Activated naive CD4-positive, alpha-beta T cell (primary cell): ENCODE measurements at places on chromosomes 2 and 18.

DNA sequence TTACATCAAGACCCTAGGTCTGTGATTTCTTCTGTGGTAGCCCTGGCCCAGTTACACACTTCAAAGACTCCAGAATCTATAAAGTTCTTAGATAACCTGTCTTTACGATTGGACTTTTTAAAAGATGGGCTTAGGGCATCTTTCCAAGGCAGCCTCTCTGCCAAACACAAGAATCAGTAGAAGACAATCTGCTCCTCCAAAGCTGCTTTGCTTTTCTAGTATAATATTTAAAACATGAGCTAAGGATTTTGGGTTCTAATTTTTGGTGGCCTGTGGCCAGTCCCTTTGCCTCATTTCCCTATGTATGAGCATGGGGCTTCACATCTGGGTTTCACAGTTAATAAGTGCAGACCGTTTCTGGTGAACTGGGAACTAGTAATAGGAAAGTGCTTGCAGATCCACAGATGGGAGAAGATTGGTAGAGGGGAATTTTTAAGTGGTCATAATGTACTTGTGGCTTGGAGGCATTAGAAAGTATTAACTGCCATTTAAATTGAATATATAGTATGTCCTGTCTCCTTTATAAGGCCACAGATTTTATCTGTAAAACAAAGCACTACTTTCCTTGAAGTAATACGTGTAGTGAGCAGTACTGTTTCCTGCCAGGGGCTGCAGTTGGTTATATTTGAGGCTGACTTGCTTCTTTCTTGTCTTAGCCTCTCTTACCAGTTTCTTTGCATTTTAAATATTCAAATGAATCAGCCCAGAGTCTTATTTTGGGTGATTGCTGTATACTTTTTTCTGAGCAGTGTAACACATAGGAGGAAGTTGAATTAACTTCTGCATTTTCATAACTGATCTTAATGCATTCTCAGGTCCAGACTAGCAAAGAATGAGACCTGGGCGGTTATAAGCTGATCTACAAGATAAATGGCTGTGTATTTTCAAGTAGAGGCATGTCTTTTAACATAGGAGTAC is 1.5 kb downstream of the ARPC2 start:
- no peak for DNase-seq

GRCh38 chr2:61356261-61356957 is 114.5 kb downstream of the USP34 start:
- no peak for DNase-seq

GRCh38 chr2:190283783-190284182 is 35.8 kb downstream of the HIBCH start:
- DNase-seq, result no peak

DNA sequence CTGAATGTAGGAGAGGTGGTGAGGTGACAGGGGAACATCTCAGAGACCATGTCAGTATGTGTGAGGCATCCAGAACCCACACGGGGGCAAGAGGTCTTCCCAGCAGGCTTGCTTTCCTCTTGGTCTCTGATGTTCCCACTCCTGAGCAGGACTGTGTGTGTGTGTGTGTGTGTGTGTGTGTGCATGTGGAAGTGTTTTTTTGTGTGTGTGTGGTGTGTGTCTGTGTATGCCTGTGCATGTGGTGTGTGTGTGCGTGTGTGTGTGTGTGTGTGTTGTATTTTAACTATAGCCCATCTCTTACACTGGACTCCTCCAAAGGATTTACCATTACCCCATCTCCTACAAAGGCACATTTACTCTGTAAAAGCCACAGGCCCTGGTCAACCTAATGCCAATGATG is 40.4 kb downstream of the SLC4A5 start:
- DNase-seq, result no peak

DNA sequence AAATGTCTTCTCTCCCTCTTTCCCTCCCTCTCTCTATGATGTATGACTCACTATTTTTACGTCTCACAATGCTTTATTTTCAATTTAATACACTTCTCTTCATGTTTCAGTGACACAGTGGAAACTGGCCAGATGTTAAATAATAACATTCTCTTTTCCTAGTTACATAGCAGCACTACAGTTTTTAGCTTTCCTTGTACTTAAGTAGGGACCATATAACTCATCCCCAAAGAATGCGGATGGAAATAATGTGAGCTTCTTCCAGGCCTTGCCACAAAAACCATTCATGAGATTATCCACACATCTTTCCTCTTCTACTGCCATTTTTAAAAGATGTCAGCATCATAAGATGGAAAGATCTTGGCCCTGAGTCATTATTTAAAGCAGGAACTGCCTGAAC is 789.4 kb downstream of the LRP1B start:
- no peak for DNase-seq

DNA sequence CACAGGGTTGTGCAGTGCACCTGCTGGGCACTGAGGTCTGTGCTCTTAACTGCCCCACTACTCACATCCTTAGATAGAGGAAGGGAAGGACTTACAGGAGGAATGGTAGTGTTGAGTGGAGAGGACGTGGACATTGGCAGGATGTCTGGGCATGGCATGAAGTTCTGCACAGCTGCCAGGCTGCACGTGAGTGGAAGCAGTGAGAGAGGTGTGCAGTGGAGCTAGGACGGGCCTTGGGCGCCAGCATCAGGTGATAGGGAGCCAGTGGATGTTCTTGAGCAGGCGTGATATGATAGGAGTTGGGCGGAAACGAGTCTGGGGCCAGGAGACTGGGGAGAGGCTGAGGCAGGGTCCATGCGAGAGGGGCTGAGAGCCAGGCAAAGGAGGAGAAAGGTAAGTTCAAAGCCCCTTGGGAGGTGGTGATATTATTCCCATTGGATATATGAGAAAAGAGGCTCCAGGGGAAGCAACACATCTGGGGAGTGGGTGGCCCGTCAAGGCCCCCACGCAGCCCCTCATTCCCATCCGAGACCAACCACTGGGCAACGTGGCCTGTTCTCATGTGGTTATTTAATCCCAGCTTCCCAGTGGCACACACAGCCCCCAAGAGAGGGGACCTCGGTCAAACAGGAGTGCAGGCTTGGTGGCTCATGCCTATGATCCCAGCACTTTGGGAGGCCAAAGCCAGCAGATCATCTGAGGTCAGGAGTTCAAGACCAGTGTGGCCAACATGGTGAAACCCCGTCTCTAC is 45.7 kb upstream of the SNED1 start:
- DNase-seq, result no peak

DNA sequence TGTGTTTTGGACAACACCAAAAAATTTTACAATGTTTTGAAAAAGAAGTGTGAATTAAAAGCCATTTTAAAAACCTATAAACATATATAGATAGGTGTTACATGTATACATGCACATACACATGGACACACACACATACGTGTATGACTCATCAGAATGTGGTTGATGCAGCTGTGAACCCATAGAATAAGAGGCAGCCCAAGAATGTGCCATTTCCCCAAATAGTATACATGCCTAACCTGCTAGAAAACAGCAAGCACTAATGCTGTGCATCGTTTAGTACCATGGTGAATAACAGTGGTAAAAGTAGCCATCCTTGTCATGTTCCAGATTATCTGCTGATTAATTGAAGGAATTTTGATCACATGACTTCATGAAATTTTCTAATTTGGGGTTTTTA is 149.0 kb downstream of the DSEL start:
- DNase-seq, result no peak

GRCh38 chr2:47695800-47696477 is 87.0 kb upstream of the MSH6 start:
- no peak for DNase-seq

DNA sequence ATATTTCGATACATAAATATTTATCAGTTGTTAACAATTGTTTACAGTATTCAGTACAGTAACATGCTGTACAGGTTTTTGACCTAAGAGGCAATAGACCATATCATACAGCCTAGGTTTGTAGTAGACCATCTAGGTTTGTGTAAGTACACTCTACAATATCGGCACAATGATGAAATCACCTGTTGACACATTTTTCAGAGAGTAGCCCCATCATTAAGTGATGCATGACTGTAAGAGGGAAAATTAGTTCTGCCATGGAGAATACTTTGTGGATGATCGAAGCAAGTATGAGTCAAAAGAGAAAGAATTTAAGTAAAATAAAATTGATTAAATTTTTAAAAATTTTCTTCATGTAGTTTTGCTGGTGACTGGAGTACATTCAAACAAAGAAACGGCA is 32.6 kb downstream of the VIT start:
- DNase-seq, result no peak

GRCh38 chr2:217816396-217816869 is 186.4 kb downstream of the TNS1 start:
- DNase-seq, result no peak

DNA sequence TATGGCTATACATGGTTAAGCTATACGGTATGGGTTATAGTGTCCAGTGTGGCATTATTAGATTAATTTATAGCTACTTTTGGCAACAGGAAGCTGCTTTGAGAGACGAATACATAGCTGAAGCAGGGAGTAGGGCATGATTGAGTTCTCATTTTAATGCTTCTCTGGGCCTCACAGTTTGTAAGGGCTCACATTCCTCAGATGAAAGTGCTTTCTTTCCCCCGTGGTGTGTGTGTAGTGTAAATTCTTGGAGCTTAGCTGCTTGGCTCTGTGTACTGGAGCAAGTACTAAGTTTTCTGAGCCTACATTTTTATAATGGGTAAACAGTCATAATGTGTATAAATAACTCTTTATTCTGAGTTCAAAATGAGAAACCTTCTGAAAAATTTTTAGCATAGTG is 173.7 kb downstream of the PTPRM start:
- DNase-seq, result no peak

DNA sequence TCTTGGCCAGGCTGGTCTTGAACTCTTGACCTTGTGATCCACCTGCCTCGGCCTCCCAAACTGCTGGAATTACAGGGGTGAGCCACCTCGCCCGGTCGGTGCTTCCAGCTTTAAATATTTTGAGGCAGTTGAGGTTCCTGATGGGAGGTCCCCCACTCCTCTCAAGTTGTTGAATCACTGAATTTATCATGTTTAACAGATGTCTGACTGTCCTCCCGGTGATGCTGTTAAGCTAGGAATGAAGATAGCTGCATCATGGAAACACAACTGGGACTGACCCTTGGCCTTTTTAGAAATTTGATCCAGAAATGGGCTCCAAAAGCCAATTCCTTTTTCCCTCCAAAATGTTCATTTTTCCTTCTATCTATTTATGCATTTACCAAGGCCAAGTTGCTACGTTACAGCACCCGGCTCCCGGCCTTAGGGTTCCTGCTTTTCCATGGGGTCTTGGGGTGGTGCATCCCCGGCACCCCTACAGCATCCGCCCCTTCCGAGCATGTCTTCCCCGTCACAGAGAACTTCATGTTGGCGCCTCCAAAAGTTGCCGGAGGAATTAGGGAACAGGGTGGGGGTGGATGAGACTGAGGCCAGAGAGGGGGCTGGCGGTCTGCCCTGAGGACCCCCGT is 43.9 kb downstream of the PAX8 start:
- no peak for DNase-seq

- DNase-seq, result no peak
Observed at GRCh38 chr18:36561046-36561445, 263.5 kb downstream of the FHOD3 start.
